RCC 7860 (cell line): ENCODE measurements at places on chromosomes 1 and 21.

GRCh38 chr21:25361097-25361496, 246.2 kb downstream of the MRPL39 start:
- DNase-seq: no peak

DNA sequence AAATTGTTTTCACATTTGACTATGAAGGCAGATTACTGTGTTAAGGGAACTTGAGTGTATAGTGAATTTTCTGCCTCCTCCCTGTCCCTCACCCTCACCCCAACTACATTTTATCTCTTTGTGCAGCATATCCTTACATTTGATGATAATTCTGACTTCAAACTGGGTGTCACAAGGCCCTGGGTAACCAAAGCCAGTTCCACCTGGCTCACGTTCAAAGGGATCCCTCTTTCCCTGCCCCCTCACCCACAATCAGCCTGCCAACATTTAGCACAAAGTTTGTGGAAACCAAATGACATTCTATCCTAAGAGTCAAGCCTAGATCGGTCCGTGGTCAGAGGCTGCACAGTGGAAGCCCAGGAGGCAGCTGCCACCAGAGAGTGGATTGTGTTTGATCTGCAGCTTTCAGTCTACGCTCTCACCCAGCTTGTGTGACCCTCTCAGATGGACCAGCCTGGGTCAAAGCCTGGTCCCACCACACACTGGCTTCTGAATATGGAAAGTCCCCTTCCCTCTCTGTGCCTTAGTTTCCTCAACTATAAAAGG, 10.3 kb downstream of the KIAA0040 start:
- DNase-seq: no peak

GRCh38 chr1:192967901-192968300, 91.3 kb downstream of the UCHL5 start:
- no peak for DNase-seq

DNA sequence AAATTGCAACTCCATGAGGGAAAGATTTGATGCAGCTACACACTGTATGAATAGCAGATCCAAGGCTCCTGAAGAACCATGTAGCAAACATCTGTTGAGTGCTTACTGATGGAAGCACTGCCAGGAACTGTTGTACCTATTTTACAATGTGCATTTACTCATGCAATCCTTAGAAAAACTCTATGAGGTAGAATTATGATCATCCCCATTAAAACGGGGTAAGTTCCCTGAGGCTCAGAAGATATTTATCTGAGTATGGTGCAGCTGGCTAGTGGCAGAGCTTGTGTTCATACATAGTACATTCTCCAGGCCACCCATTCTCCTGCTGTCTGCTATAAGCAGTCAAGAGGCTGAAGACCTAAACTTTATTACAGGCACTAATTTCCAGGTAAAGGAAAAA, 54.4 kb upstream of the C8B start:
- DNase-seq: no peak

GRCh38 chr1:206521127-206521526, 13.8 kb downstream of the RASSF5 start:
- no peak for DNase-seq

- DNase-seq: no peak
Observed at GRCh38 chr1:220921971-220922635, 42.9 kb downstream of the HLX start.

- DNase-seq: no peak
Observed at GRCh38 chr1:69710484-69711189, 142.9 kb downstream of the LRRC7 start.

DNA sequence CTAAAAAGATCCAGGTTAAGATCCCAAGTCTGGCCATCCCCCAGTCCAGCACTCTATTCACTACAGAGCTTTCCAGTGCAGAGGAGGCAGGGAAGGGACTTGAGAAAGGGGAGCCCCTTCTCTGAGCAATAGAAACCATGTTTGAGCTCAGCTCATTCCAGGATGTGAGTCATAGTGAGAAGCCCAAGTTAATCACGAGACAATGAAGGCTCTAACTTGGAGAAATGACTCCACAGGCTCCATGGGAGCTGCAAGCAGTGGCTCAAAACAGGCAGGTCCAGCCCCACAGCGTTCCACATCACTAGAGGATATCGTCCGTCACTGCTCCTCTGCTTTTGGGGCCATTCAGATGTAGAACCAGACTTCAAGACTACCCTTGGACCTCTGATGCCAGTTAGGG, 59.1 kb downstream of the CAMK2N1 start:
- DNase-seq: peak; percentile 80

DNA sequence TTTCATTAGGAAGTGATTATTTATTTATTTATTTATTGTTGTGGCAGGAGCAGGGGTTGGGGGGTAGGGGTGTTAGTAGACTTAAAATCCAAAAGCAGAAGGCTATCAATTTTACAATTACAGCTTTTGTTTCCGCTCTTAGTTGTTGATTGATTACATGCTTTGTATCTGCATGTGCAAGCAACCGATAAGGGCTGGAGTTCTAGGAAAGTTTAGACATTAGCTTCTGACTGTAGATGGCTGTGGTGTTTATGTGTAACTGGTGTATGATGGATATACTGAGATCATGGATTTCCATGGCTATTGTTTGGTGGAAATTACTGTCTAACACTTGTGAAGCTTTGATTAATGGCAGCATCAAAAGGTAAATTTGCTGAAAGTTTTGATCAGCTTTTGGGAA, 2.8 kb downstream of the ST6GALNAC5 start:
- no peak for DNase-seq

- no peak for DNase-seq
Observed at GRCh38 chr1:101540161-101540560, 303.3 kb downstream of the S1PR1 start.

DNA sequence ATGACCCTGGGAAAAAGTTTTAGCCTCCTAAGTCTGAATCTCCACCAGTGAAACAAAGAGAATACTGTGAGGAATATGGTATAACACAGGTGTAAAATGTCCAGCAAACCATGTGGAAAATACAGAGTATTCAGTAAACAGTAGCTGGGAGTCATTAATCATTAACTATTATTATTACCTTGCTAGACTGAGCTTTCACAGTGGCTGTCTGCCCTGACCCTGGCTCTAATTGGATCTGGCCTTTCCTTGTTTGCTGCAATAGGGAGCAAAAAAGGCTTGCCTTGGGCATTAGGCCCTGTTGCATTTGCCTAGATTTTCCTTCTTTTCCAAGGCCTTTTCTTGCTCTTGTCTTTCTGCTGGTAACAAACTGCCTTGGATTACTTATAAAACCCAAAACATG, 179.1 kb upstream of the BEND5 start:
- DNase-seq: no peak

DNA sequence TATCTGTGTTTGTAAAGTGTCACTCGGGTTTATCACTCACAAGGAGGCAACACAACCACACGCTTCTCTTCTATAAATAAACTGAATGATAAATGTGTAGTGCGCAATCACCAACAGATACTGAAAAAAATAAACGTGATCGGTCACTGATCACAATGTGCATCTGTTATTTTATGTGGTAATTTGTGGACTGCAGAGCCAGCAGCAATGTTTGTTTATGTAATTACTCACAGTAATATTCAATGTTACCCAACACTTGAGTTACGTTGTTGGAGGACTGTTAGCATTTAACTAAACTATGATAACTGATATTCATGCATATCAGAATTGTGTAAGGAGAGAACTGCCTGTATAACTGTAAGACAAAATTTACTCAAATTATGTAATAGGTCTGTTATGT, 129.6 kb downstream of the USH2A start:
- no peak for DNase-seq

GRCh38 chr1:211736351-211736915, 61.0 kb upstream of the NEK2 start:
- no peak for DNase-seq

DNA sequence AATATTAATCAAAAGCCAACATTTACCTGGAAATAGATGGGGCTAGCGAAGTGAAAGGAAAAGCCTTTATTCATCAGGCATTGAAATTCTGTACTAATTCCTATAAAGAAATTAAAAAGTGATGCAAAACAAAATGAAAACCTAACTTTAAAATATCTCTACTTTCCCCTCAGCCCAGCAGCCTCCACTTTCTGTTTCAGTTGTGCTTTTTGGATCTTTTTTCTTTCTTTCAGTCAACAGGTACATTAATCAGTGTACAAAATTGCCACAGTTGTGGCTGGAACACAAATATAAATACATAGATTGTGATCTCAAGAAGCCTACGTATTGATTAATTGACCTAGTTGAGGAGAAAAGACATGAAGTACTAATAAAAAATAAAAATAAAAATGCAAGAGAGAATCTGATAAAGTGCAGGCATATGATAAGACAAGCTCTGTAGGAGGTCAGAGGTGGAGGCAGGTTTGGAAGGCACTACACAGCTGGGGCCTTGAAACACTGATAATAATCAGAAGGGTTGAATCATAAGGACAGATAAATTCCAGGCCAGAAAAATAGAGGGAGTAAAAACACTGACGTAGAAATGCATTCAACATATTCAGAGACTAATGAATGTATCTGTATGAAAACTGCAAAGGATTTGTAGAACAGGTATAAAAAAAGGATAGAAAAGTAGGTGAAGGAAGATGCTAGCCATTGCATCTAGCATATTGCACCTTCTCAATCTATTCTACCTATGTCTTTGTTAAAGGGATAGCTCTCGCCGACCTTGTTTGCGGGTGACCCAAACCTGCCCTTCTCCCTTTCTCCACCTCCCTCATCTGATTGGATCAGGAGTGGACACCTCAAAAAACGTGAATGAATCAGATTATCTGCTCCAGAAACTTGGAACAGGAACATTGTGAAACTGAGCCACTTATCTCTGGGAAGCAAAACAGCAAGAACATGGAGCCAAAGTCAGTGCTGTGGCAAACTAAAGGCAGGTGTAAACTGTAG, 607.8 kb upstream of the ADGRL2 start:
- DNase-seq: no peak

DNA sequence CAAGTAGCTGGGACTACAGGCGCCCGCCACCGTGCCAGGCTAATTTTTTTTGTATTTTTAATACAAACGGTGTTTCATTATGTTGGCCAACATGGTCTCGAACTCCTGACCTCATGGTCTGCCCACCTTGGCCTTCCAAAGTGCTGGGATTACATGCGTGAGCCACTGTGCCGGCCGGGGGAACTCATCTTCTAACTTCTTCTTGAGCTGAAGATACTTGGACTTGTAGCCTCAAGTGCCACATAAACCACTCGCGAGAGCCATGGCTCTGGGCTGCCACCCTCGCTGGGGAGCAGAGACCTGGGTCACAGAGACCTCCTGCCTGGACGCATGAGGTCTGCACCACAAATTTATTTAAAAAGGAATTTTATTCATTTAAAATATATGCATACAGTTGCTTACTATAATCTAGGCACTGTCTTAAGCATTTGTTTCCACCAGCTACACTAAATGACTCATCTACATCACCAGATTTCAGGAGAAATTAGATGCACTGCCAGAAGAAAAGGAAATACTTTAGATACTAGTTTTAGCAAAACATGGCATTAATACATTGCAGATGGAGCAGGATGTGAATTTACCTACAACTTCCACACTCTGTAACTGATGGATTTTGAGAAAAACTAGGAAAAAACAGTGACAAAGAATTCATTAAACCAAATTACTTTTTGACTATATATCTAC, 29.9 kb upstream of the PUM1 start:
- DNase-seq: no peak

DNA sequence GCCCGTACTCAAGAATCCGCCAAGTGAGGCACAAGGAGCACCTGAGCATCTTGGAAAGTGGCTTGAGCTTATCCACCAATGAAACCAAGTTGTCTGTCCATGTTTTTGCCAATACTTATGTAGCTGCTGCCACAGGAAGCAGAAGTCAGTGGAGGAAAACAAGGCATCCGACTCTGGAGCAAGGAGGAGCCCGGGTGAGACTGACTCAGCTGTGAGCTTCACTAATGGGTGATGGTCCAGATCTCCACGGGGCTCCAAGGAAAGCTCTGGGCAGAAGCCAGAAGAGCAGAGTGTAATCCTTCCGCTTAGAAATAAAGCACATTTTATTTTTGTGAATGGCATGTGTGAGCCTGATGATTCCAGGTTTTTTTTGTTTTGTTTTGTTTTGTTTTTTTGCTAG, 12.3 kb upstream of the SSR2 start:
- DNase-seq: no peak

DNA sequence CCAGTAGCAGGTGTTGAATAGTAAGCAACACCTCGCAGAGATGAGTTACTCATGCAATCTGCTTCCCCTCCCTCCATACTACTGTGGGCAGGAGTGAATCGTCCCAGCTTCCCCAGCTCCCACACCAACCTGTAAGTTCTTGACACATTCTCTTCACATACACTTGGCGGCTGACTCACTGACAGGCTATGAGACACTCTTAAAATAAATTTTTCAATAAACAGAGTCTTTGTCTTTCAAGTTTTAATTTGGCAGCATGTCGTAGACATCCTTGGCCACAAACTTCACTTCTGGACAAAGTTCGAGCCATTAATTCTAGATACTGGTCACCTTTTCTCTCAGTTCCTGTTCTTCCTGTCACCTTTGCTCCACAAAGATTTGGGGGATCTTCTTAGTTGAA, 290.7 kb downstream of the TM2D1 start:
- no peak for DNase-seq

- no peak for DNase-seq
Observed at GRCh38 chr1:175889848-175890247, 146.5 kb upstream of the TNR start.

DNA sequence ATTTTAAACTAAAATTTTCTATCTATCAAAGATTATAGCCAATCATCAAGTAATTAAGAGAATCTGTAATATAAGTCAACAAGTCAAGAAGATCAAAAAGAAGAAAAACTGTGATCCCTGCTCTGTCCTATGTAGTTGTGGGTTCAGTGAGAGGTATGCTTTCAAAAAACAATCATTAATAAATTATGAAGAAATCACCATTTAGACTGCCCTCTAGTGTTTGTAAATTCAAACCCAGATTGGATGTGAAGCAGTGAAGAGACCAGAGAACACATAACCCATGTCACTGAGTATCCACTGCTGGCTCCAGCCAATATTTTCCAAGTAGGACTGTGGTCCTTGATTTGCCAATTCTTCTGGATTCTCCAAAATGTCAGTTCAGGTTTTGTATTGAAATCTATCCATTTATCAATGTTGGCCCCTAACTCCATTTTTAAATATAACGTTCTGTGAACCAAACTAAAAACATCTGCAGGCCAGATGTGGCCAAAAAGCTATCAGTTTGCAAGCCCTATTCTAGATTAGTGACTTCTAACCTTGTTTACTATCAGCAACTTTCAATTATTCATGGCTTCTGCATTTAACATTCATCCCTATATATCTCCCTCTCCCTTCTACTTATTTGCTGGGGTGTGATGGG, 467.5 kb upstream of the CXADR start:
- peak; percentile 22 for DNase-seq

GRCh38 chr1:15542388-15543250, 16.0 kb downstream of the DNAJC16 start:
- DNase-seq: no peak

DNA sequence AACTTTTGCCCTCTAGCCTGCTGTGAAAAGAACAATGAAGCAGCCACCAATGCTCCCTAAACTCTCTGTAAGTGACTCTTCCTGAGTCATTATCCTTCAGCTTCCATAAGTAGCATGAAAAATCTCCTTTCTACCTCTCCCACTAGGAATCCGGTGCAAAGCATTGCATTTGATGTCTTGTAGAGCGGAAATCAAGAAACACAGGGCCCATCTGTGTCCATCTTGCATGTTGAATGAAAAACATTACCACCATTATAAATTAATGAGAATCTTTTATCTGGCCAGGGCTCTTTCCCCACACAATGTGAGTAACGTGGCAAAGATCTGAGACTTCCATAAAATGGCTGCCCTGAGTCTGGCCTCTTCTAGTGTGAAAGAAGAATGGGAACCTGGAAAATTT, 324.4 kb downstream of the ADGRL2 start:
- no peak for DNase-seq

GRCh38 chr1:92503043-92503925, 16.6 kb upstream of the GFI1 start:
- DNase-seq: no peak
